Muscle of arm (tissue), 14 donors: ENCODE measurements at places on chromosomes 11 and 22.
A peak's percentile ranks its signal among the peaks of the same experiment; 100 is the strongest.

DNA sequence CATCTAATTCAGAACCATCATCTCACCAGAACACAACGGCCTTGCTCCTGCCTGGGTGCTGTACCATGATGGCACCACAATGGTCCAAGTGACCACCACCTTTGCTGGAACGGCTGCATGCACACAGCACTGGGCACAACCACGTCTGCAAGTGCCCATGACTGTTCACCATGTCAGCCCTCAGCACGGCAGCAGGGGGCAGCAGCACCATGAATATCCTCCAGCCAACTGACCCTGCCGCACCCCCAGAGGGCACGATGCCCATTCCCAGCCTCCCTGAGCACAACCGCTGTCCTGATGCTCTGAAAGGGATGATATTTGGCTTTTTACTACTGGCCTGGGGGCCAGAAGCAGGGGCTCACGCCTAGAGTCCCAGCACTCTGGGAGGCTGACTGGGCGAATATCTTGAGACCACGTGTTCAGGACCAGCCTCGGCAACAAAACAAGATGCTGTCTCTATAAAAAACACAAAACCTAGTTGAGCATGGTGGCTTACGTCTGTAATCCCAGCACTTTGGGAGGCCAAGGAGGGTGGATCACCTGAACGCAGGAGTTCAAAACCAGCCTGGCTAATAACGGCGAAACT is 25.7 kb downstream of the DRD4 start:
- no peak for DNase-seq

DNA sequence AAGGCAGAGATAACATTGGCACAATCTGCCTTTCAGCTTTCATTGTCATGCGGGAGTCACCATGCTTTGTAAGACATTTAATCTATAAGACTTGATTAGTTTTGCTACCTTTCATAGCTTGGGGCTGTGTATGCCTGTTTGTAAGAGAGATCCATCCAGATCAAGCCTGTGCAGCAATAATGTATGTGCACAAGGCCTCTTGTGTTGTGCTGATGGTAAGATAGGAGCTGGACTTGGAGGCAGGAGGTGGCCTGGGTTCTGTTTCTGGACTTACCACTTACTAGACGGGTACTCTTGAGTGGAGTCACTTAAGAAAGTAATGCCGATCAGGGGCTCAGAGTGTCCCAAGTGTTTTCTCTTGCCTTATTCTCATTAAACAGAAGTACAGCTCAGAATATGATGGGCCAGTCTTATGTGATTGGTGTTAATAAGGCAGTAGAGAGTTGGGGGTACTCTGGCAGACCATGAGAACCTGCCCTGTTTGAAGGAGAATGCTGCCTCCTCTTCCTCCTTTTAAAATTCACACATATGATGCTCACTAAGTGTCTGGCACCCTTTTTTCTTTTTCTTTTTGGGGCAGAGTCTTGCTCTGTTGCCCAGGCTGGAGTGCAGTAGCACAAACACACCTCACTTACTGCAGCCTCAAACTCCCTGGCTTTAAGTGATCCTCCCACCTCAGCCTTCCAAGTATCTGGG is 30.9 kb downstream of the PTPRJ start:
- no peak for DNase-seq

GRCh38 chr11:120903686-120904085 is 120.2 kb upstream of the TBCEL start:
- DNase-seq = no peak

DNA sequence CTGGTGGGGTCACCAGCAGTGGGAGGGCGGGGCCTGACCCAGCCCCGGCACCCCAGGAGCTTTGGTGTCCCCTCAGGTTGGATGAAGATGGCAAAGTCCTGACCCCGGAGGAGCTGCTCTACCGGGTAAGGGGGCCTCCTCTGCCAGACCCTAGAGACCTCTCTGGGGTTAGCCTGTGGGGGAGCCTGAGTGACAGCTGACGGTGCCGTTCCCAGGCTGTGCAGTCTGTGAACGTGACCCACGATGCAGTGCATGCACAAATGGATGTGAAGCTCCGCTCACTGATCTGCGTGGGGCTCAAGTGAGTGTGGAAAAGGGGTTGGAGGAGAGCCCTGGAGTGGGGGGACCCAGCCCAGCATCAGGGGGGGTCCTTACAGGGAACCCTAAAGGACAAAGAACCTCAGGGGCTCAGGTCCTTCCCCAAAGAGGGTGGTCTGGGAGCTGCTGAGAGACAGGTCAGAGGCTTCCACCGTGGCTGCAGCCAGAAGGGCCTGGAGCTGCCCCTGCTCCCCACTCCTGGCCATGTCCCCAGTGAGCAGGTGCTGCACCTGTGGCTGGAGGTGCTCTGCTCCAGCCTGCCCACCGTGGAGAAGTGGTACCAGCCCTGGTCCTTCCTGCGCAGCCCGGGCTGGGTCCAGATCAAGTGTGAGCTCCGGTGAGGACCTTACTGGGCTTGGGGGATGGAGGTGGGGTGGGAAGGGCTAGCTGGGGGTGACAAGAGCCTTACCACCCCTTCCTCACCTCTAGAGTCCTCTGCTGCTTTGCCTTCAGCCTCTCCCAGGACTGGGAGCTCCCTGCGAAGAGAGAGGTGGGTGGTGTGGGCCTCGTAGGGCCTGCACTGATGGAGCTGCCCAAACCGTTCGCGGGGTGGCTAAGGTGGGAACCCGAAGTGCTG is 38.6 kb downstream of the SGSM3 start:
- no peak for DNase-seq

DNA sequence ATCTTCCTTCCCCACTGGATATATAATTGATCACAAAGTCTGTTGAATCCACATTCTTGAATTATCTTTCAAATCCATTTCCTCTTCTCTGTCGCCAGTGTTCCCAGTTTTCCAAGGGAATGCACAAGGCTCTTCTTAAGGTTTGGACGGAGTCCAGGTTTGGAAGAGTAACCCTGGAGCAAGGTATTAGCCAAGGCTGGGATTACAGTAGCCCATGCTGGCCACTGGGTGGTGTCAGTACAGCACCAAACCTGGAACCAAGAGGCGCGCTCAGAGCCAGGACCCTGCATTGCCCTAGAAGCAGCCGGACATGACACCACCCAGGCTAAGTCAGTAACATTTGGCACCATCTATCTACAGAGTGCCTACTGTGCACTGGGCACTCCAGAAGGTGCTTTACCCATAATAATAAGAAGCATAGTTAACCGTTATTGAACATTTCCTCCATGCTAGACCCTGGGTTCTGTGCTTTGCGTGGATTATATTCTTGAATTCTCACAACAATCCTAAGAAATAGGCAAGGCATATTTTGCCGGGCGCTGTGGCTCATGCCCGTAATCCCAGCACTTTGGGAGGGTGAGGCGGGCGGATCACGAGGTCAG is 48.0 kb upstream of the CLPB start:
- peak; percentile 33 for DNase-seq

GRCh38 chr11:85889676-85890579 is 34.7 kb downstream of the CCDC83 start:
- no peak for DNase-seq

DNA sequence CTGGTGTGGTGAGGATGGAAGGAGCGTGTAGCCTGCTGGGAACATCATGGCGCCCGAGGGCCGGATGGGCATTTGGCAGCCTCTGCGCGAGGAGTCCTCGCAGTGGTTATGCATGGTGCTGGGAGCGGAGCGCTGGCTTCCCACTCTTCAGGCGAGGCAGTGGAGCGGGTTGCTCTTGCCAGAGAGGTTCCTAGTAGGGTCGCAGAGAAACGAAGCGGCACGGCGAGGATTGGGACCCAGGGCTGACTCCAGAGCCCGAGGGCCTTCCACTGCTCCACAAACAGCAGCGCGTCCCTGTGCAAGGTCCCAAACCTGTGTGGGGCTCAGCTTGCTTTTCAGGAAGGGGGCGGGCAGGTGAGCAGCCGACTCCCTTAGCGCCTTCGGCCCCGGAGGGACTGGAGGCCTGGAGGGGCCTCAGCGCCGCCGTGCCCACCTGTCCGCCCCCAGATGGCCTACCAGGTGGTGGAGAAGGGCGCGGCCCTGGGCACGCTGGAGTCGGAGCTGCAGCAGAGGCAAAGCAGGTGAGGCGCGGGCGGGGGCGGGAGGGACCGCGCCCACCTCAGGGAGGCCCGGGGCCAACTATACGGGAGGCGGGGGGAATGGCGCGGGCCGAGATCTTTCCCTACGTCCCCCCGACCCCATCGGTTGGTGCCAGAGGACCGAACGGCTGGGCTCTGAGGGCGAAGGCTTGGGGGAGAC is 7.2 kb downstream of the ATG16L2 start:
- no peak for DNase-seq

- DNase-seq = peak; percentile 4
These were observed 29.7 kb upstream of the DDX6 start for GRCh38 chr11:118820412-118821357.

GRCh38 chr11:121466063-121466794 is 13.5 kb upstream of the SORL1-AS1 start:
- no peak for DNase-seq

- no peak for DNase-seq
These were observed 63.9 kb downstream of the ELFN2 start for GRCh38 chr22:37363261-37363992.

DNA sequence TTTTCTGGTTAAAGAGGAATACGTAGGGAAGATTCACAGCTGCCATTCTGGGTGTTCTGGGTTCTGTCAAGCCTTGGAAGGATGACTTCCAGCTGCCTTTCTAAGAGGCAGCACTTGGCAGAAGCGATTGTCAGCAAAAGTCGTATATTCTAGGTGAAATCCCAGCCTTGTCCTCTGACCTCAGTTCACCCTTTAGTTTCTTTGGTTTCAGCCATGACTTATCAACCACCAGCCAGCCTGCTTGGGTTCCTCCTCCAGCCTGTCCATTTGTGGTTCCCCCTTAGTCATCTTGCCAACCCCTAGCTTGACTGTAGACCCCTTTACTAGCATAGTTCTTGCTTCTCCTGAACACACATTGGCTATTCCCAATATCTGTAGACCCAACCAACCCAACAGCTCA is 102.3 kb upstream of the CD44 start:
- no peak for DNase-seq

DNA sequence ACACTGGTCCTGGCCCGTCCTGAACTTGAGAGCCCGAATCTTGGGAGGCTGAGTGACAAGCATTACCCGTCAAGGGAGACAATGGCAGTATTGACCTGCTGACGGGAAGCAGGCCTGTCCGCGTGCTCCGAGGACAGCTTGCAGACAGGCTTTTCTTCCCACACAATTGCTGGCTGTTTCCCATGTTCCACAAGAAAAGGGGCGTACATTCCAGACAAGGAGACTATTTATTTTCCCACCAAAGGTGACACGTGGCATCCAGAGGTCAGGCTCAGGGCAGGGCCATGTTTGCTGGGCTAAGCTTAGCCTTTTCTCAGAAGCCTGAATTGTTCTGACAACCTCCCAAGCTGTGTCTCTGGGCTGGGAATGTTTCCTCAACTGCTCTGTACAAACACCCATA is 86.9 kb upstream of the SPON1 start:
- no peak for DNase-seq

GRCh38 chr11:10857459-10857708 is 469 bp downstream of the ZBED5 start:
- no peak for DNase-seq

DNA sequence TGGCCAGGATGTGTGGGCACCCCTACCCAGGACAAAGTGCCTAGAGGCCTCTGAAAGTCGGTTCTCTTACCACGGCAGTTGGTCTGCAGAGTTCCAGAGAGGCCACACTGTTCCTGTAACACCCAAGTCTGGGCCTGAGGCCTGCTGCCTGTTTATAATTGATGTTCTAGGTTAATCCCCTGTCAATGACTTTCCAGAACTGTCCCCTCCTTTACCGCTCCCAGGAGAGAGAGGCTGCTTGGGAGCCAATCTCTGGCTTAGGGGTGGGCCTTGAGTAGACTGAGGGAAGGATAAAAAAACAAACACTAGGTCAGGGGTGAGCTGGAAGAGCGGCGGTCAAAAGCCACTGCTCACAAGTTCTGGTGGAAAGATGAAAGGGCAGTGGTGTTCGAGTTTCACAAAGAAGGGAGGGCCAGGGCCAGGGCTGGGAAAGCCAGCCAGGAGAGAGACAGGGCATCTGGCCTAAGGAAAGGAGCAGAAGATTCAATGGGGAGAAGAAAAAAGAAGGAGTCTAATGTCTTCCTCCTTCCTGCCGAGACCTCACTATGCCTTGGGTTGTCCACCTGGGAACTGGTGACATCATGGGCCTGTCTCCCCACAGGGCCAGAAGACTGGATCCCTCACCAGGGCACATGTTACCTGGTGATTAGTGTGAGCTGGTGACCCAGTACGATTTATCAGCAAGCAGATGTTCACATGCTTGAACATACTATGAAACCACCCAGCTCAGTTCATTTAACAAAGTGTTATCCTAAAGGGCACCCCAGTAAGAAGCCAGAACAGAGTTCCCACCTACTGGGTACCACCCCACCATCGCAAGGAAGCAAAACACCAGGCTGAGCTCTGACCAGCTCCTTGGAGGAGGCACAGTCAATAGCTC is 50.2 kb downstream of the PC start:
- no peak for DNase-seq

DNA sequence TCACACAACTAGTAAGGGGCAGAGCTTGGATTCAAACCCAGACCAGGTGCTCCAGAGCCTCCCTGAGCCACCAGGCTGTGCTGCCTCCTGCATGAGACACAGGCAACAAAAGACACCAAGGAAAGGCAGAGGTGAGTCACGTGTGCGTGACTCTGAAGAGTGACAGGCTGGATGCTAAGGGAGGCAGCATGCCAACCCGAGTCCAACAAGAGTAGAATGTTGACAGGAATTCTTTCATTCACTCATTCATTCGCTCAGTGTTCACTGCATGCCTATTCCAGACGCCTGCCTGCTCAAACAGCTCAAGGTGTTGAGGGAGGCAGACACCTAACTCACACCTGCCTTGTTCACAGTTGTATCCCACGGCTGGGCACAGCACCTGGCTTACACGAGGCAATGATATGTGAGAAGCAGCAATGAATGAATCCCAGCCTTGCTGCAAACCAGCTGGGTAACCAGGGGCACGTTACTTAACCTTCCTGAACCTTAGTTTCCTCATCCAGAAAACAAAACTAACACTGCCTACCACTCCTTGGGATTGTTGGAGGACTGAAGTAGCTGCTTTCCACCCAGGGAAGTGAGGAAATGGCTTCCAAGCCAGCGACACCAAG is 73.8 kb upstream of the ARFGAP3 start:
- no peak for DNase-seq

- no peak for DNase-seq
These were observed 41.3 kb downstream of the POU2F3 start for GRCh38 chr11:120281143-120281795.

DNA sequence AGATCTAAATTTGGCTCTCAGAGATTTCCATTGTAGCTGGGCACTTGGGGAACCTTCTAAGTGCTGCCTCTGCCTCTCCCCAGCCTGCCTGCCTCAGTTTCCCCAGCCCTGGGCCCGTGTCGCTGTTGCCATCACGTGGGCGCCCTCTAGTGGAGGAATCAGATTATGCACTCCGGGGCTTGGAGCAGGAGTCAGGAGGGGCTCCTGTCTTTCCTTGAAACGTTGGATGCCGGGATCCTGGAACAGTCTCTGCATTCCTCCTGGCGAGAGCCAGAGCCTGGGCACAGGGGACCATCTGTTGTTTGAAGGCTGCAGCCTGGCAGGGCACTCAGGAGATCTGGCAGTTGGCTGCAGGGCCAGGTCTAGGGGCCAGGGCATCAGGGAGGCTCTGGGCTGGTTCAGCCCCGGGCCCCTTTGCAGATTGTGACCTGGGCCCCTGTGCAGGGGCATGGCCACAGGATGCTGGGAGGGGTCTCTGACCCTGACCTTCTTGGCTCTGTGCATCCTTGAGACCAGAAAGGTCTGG is 71.6 kb downstream of the LRP5 start:
- DNase-seq = peak; percentile 69

GRCh38 chr11:57792060-57792541 is 30.5 kb downstream of the CTNND1 start:
- DNase-seq = no peak

- no peak for DNase-seq
These were observed 288.1 kb downstream of the ETS1 start for GRCh38 chr11:128299132-128299726.

- DNase-seq = no peak
These were observed 110.4 kb upstream of the OR4B1 start for GRCh38 chr11:48106166-48106565.
